ENCODE measurements at places on chromosomes 2 and 18.

GRCh38 chr18:55781481-55781957, 193.5 kb upstream of the TCF4 start:
- DNase-seq: peak; percentile 44

GRCh38 chr2:219099329-219099728, 38.6 kb upstream of the IHH start:
- no peak for DNase-seq

DNA sequence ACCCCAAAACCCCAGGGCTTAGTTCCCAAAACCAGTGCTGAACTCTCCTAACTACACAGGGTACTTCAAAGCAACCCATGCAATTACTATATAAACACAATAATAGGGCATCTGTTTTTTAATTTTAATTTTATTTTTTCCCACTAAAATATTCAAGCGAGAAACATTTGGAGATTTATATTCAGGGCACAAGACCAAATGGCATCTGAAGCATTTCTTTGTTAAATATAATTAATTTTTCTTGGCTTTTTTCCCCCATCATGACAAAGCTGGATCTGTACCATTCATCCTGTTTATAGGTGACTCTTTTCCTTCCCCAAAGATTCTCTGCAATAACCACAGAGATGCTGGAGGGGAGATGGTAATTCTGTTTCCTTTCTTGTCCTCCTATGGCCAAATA, 18.1 kb upstream of the HDAC4 start:
- DNase-seq: no peak

DNA sequence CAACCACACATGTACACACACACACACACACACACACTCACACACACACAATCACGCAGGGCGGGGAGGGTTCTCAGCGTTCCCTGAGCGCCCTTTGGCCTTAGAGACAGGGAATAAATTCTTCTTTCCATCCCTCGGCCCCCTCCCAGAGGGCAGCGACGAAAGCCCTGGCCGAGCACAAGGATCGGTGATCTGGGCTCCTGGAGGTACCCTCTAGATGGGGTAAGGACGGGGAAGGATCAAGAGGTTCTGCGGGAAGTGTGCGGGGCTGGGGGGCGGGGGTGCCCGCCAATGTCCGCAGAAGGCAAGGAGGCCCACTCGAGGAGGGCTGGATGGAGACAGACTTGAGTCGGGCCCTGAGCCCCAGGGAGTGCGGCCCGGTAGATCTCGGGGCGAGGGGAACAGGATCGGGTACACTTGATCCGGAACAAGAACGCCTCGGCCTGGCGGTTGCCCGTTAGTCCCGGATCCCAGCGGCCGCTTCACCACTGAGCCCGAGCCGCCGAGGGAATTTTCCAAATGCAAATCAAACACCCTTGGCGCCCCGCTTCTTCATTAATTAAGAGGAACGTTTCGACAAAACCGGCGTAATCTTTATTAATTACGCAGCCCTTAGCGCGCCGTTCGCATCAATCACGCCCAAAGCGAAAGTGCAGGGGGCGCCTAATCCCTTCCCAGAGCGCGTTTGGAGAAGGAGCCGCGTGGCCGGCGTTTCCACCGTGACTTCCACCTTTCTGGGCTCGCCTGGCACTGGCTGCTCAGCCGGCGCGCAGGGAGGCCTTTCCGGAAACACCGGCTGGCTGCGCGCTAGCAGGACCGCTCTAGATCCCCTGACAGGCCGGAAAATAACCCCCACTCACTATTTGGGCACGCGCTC, 7.0 kb upstream of the PAX3 start:
- DNase-seq: no peak

DNA sequence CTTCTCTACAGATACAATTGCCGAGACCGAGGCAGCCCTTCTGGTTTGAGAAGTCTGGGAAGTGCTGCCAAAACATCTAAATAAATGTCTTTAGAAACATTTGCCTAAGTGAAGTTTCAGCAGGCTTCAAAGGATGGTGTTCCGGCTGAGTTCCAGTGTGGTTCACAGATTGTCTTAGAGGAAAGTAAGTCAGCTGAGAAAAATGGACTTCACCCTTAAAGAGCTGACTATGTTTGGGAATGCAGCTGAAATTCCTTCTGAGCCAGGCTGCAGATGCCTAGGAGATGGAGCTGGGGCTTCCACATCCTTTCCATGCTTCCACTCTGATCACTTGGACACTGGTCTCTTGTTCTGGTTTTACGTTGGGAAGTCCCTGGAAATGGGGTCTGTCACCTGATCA, 83.6 kb downstream of the FHOD3 start:
- DNase-seq: no peak

GRCh38 chr2:217328622-217328978, 468.7 kb upstream of the TNP1 start:
- DNase-seq: no peak

- DNase-seq: no peak
Measured at GRCh38 chr18:79947054-79947755, 4.2 kb downstream of the SLC66A2 start.

DNA sequence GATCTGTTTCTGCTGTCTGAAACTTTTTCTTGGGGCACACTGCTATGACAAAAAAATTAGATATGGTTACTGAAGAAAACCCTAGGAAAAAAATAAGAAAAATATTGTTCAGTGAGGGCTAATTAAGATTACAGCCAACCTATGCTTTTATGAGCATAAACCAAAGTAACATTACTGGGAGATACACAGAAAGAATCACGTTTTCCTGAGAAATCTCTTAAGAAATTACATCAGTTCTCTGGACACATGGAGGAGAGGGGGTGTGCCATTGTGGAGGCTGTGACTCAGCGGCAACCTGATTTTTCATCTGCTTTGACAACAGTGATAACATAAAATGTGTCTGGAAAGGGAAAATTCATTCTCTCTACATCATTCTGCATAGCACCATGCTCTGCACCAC, 13.4 kb upstream of the NMI start:
- no peak for DNase-seq

- no peak for DNase-seq
Measured at GRCh38 chr2:173854840-173855239, 110.3 kb downstream of the SP3 start.

DNA sequence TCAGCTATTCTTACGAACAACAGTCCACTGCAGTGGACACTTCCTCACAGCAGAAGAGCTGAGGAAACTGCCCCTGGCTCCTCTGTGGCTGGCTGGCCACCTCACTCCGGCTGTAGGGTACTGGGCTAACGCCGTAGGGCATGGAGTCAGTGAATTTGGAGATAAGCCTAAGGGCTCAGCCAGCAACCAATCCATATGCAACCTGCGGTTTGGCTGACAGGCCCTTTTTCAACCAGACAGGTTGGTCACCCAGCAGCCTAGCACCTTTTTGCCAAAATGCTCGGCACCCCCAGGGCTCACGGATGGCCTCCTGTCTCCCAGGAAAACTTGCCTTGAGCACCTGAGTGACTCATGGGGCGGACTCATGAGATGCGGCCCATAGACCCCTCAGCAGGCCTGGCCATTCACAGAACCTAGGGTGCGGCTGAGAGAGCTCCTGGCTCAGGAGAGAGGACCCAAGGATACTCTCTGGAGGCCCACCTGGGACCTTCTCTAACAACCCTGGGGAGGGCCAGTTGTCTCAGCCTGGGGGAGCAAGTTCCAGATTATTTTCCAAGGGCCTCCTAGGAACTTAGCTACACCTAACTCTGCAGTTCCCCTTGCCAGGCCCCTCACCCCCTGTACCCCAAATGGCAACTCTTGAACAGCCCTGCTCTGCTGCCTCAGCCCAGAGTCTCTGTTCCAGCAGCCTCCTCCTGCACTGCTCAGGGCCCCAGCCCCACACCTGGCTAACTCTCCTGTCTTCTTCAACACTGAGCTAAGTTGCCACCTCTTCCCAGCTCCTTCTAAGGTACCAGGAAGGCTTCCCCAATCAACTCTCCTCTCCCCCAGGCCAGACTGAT, 252.1 kb downstream of the CYP26B1 start:
- DNase-seq: no peak

DNA sequence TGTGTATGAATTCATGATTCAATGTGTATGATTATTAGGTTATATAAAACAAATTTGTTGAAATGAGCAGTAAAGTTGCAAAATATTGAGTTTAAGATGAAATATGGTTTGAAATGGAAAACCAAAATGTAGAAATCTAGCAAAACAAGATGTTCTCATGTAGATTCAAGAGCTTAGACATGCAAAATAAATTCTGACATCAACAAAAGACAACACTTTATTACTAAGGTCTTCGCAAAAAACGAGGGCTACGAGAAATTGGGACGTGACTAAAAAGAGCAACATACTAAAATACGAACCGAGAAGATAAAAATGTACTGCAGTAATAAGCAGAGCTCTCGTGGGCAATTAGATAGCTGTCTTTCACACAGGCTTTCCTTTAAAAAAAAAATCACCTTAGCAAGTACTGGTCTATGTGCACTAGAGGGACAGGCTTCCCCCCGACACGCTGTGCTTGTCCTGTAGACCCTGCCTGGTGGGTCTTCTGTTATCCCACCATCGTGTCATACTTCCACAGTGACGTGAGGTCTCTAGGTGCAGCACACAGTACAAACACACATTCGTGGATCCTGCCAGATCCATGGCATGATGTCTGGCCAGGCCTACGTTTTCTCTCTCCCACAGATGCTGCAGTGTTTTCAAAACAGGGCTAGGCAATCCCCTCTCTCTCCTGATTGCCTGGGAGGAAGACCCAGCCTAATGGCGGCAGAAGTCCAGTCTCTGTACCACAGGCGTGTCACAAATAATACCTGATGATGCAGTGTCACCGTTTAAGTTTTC, 240.8 kb downstream of the TCF4 start:
- DNase-seq: no peak

DNA sequence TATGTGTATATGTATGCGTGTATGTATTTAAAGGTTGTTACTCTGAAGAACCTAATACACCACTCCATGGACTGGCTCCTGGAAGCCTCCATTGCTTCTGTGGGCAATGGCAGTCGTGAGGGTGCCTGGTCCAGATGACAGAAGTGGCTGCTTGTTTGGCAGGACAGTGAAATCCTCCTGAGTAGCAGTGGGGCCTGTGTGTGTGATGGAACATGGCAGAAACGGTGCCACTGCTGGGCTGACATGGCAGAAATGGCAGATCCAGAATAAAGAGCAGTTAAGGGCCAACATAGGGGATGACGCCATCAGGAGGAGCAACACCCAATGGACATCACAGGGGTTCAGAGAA, 6.1 kb upstream of the CPLX4 start:
- no peak for DNase-seq

DNA sequence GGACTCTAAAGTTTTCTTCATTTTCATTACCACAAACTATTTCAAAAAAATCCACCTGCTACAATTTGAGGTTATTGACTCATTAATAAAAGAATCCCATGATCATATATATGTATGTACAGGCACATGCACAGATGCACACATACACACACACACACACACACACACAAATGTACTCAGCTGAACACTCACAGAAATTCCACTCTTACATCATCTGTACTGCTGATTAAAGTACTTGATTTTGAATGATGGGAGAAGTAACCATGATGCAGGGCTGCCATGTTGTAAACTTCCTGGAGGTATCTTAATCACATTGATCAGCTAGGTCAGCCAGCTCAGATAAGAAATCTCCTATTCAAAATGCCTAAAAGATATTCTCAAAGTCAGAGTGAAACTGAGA, 1313.2 kb upstream of the NRXN1 start:
- no peak for DNase-seq

GRCh38 chr2:63057249-63058143, 6.9 kb downstream of the OTX1 start:
- DNase-seq: no peak

DNA sequence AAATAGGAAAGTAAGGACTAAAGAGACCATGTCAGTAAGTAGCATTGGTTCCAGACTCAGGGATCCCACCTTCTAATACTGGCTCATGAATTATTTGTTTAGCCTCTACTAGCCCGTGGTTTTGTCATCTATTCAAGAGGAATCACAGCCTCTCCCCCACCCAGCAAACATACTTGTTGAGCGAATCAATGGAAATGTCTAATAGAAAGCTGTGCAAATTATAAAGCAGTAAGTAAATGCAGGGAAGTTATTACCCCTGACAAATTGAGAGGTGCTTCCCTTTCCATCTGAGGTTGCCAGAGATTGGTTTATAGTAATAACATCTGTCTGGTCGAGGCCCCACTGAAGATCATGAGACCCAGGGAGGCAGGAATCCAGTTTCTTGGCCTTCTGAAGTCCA, 219.3 kb upstream of the OSR1 start:
- no peak for DNase-seq

- peak; percentile 68 for DNase-seq
Measured at GRCh38 chr2:9262671-9263171, 56.1 kb downstream of the ASAP2 start.

- DNase-seq: no peak
Measured at GRCh38 chr18:44835703-44836102, 155.0 kb downstream of the SETBP1 start.

GRCh38 chr2:226076529-226076928, 677.0 kb downstream of the NYAP2 start:
- no peak for DNase-seq

GRCh38 chr18:10351858-10352257, 102.6 kb upstream of the APCDD1 start:
- peak; percentile 38 for DNase-seq

GRCh38 chr2:97664636-97664970, 759 bp upstream of the ACTR1B start:
- DNase-seq: no peak

GRCh38 chr2:232434091-232434490, 21.9 kb upstream of the ALPI start:
- DNase-seq: no peak

- no peak for DNase-seq
Measured at GRCh38 chr2:159773886-159774285, 24.1 kb downstream of the CD302 start.

- no peak for DNase-seq
Measured at GRCh38 chr2:221501210-221501882, 70.8 kb downstream of the EPHA4 start.

- no peak for DNase-seq
Measured at GRCh38 chr2:65527451-65528240, 95.2 kb upstream of the SPRED2 start.

DNA sequence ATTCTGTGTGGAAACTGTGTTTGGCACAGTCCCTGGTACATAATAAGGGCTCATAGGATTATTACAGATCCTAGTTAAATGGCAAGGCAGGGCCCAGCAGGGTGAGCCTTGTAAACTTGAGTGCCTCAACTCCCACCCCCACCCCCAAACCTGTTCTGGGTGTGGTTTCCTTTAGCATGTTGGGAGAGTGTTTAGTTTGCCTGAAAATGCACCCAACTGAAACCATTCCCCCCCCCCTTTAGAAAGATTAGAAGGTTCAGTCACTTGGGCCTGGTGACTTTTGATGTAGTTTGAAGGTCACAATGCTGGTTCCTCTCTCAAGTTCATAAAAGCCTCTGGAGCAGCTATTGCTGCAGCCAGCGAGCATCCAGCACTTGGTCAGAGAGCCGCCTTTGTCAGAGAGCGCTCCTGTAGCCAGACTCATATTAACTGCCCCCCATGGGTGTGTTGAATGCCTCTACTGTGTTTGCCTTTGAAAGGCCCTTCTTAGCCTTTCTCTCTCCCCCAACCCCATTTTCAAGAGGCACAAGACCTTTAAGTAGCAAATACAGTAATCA, 113.7 kb downstream of the SPTBN1 start:
- DNase-seq: no peak

- DNase-seq: no peak
Measured at GRCh38 chr2:53751728-53752127, 15.9 kb upstream of the CHAC2 start.

Measured in left ventricle myocardium superior (tissue), 1 donor.